ENCODE measurements at places on chromosomes 3 and 15. TPM values are rescaled to one million over a fixed set of nuclear protein-coding genes. Genes with fewer than 3 reads are reported as not detected.
A peak's percentile ranks its signal among the peaks of the same experiment; 100 is the strongest.

- DNase-seq: no peak
- H3K36me3 ChIP-seq: no peaks in the 10 kb centered on the region
- H3K27ac ChIP-seq: no peak overlapping the region
- no peak overlapping the region for H3K4me3 ChIP-seq
- no peaks in the 10 kb centered on the region for H3K27me3 ChIP-seq
These were observed 271.4 kb downstream of the SQOR start for GRCh38 chr15:45906230-45906629.

GRCh38 chr3:8712045-8712907, 21.3 kb upstream of the CAV3 start:
- H3K4me3 ChIP-seq: no peak overlapping the region
- H3K36me3 ChIP-seq: no peaks in the 10 kb centered on the region
- H3K4me1 ChIP-seq: no peaks in the 10 kb centered on the region
- no peak overlapping the region for H3K27ac ChIP-seq
- H3K27me3 ChIP-seq: peaks cover 2% of the 10 kb centered on the region

GRCh38 chr15:40844696-40845030, 815 bp downstream of the SPINT1 start:
- peak overlapping the region; percentile 61 for H3K4me3 ChIP-seq
- peaks cover 42% of the 10 kb centered on the region for H3K4me1 ChIP-seq
- H3K27ac ChIP-seq: no peak overlapping the region
- H3K27me3 ChIP-seq: no peaks in the 10 kb centered on the region

GRCh38 chr3:37301980-37302708, 127.8 kb upstream of the LRRFIP2 start:
- H3K36me3 ChIP-seq: peaks cover 72% of the 10 kb centered on the region
- no peaks in the 10 kb centered on the region for H3K27me3 ChIP-seq
- DNase-seq: no peak
- H3K4me3 ChIP-seq: no peak overlapping the region
- no peaks in the 10 kb centered on the region for H3K4me1 ChIP-seq

DNA sequence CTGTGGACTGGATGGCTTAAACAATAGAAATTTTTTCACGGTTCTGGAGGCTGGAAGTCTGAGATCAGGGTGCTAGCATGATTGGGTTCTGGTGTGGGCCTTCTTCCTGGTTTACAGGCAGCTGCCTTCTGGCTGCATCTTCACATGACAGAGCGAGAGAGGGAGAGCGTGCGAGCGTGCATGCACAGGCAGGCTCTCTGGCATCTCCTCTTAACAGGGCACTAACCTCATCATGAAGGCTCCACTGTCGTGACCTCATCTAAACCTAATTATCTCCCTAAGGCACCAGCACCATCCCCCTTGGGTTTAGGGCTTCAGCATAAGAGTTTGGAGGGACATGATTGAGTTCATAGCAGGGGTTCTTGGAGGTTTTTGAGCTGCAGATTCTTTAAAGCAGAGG, 292.0 kb upstream of the C2CD4B start:
- H3K4me3 ChIP-seq: no peak overlapping the region
- no peaks in the 10 kb centered on the region for H3K27me3 ChIP-seq
- H3K27ac ChIP-seq: no peak overlapping the region
- no peak for DNase-seq
- no peaks in the 10 kb centered on the region for H3K36me3 ChIP-seq
- no peaks in the 10 kb centered on the region for H3K4me1 ChIP-seq

DNA sequence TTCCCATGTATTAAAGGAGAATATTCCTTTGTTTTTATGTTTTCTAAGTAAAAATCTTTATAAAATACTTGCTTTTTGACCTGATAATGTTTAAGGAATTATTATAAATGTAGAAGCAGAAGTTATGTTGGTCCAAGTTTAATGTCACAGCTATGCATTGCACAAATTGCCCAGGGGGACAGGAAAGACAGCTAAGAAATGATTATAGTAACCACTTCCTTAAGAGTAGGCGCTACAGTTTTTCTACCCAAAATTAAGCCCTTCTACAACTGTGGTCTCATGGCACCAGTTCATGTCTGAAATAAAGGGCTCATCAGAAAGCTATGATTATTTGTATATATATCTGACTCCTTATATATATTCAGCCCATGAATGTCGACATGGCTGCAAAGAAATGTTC, 176.4 kb downstream of the GBE1 start:
- H3K4me1 ChIP-seq: no peaks in the 10 kb centered on the region
- DNase-seq: no peak

- H3K4me1 ChIP-seq: no peaks in the 10 kb centered on the region
- no peak overlapping the region for H3K4me3 ChIP-seq
- no peaks in the 10 kb centered on the region for H3K27me3 ChIP-seq
These were observed 31.5 kb downstream of the CLEC3B start for GRCh38 chr3:45057557-45057956.

DNA sequence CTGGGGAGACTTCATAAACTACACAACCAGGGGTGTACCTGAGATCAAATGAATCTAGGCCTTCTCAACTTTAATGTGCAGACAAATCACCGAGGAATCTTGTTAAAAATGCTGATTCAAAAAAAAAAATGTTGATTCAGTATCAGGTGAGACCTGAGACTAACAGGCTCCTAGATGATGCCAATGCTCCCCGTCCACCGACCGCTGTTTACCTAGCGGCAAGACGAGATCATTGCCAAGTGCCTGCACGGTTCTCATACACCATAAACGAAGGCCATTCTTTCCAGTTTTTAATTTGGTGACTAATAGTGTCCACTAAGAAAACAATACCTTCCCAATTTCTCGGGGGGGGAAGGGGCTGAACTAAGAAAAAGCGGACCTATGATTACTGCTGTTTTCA, 2.5 kb upstream of the FSIP1 start:
- no peak overlapping the region for H3K4me3 ChIP-seq
- H3K27me3 ChIP-seq: no peaks in the 10 kb centered on the region
- no peaks in the 10 kb centered on the region for H3K36me3 ChIP-seq
- DNase-seq: no peak
- H3K27ac ChIP-seq: no peak overlapping the region
- peaks cover 9% of the 10 kb centered on the region for H3K4me1 ChIP-seq

DNA sequence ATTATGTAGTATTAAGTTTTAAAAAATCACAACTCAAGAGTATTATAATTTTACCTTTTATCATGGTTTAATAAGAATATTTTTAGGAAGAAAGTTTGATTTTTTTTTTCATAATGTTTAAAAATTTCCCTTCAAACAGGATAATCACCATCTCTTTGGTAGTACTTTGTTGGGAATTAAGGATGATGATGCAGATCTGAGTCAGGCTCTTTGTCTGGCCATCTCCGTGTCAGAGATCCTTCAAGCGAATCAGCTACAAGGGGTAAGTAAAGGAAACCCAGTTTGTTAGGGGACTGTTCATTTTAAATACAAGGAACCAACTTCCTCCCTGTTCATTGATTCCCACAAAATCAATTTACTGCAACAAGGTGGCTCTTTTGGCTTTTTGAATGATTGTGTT, 36.8 kb upstream of the NIT2 start:
- H3K27ac ChIP-seq: no peak overlapping the region
- no peaks in the 10 kb centered on the region for H3K27me3 ChIP-seq
- H3K4me1 ChIP-seq: no peaks in the 10 kb centered on the region
- H3K4me3 ChIP-seq: no peak overlapping the region

- DNase-seq: no peak
- H3K27me3 ChIP-seq: no peaks in the 10 kb centered on the region
- no peaks in the 10 kb centered on the region for H3K36me3 ChIP-seq
These were observed 1350.0 kb upstream of the EPHA6 start for GRCh38 chr3:95464346-95464745.

PRRT3 gene
- total RNA-seq: 8.3 TPM

BCL6 gene
- 79.6 TPM for total RNA-seq

SLC24A5 gene
- not detected for total RNA-seq

GUCA1C gene
- total RNA-seq: not detected

TM2D3 gene
- 107 TPM for total RNA-seq

Measured in CD4-positive, alpha-beta T cell (primary cell).